ENCODE measurements at places on chromosomes 3 and 15. TPM values are rescaled to one million over a fixed set of nuclear protein-coding genes. Genes with fewer than 3 reads are reported as not detected.

DNA sequence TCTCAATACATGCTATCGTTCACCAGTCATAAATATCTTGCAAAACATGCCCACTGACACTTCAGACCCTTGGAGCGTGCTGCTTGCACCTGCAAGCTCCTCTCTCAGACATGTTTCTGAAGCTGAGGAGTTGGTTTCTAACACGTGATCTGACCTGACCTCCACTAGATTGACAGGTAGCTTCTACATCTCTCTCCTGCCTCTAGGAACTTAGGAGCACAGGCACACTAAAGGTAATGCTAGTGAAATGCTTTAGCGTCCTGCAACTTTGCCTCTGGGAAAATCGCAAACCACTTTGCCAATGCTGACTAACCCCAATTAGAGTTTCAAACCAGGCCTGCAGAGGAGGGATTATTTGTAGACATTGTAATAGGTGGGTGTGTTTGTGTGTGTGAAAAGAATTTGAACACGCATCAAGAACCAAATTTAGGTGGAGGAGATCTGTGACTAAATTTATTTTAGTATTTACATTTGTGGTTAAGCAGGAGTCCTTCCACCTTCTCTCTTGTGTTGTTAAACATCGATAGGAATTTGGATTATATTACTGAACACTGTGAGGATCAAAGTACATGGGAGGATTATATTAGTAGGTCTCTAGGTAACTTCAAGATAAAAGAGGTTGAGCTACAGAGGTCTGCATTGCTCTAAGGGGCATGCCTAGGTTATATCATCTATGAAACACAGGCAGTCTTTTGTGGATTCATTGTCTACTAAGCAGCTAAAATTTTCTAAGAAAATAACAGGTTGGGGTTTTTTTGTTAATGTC is 86.7 kb upstream of the ZBED2 start:
- DNase-seq = peak; percentile 80

GRCh38 chr15:55334997-55335396 is 16.0 kb downstream of the PIGB start:
- DNase-seq = no peak

DNA sequence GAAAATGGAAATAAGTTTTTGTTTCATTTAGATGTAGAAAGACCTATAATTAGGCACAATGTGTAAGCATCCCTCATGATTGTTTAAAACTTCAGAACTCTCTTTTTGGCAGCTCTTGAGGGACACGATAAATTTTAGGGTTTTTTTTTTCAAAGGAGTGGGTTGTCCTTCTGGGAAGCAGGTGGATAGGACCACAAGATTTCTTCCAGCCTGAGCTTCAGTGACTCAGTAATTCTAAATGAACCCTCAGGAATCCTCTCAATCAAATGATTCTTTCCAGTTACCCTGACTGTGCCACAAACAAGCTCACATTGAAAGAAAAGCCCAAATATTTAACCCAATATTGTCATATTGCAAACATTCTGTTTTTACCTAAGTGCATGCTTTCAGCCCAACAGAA is 45.1 kb downstream of the COL8A1 start:
- no peak for DNase-seq

- peak; percentile 48 for DNase-seq
Measured at GRCh38 chr15:88636050-88636449, 2.8 kb upstream of the ISG20 start.

DNA sequence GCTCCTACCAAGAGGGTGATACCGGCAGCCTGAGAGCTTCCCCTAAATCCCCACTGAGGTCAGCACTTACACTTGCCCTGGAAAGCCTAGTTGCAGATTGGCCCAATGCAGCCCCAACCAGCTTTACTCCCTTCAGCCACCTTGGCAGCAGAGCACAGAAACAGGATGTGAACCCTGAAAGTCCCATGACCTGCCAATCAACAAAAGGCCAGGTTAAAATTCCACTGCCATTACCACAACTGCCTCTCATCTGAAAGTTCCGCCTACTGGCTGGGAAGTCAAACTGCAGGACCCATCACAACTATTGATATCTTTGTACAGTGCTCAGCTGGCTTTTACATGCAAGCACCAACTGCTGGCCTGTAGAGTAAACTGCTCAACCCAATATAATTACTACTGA is 156.2 kb downstream of the ZMAT3 start:
- DNase-seq = no peak

GRCh38 chr3:169477790-169478189 is 185.7 kb downstream of the MECOM start:
- DNase-seq = no peak

GRCh38 chr3:47692158-47692557 is 89.5 kb downstream of the SMARCC1 start:
- no peak for DNase-seq

DNA sequence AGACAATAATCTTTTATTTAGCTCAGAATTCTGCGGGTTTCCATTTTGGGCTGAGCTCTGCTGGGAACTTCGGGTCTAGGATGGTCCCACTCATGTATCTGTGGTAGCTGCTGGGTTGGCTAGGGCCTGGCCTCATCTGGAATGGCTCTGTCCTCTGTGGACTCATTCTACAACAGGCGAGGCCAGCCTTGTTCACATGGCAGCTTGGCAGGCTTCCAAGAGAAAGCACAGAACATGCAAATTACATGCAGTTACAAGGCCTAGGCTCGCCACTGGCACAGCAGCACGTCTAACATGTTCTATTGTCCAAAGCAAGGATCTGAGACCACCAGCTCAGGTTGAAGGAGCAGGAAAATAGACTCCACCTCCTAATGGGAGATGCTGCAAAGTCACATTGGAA is 431.4 kb downstream of the PDCD6IP start:
- peak; percentile 63 for DNase-seq

- no peak for DNase-seq
Measured at GRCh38 chr3:175179055-175179454, 319.9 kb downstream of the NAALADL2 start.

GRCh38 chr3:70919661-70920060 is 607.2 kb upstream of the MDFIC2 start:
- DNase-seq = no peak

- DNase-seq = no peak
Measured at GRCh38 chr3:113051787-113052186, 61.0 kb downstream of the GTPBP8 start.

Gene PPCDC
- 10.5 TPM for polyA plus RNA-seq

Gene ZBTB20
- polyA plus RNA-seq = 1.1 TPM

Gene SLC9C1
- 0.33 TPM for polyA plus RNA-seq

Gene LSAMP
- 7.6 TPM for polyA plus RNA-seq

Gene GOLGA8J
- 0.19 TPM for polyA plus RNA-seq

Gene LTF
- polyA plus RNA-seq = 2.6 TPM

Gene MOBP
- polyA plus RNA-seq = 0.10 TPM

Gene OR5K2
- 0.40 TPM for polyA plus RNA-seq

Gene GOLGA6B
- polyA plus RNA-seq = 0.07 TPM

Measured in large intestine (tissue), 12 donors.